ENCODE measurements at places on chromosomes 3 and 15.

DNA sequence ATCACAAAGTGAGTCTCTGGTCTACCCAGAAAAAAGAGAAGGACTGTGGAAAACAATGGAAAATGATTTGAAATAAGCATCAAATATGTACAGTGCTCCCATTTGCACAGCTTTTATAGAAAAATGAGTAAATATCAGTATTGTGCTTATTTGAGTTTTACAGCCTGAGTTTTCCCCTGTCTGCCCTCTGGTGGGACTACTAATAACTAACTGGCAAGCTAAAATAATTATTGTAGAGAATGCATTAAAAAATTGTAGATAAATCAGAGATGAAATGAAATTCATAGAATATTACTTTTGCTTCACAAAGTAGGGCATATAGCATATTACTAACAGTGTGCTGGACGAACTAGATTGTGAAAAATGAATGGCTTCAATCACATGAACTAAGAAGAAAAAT lies 287.1 kb downstream of the NAALADL2 start:
- no peak for DNase-seq

DNA sequence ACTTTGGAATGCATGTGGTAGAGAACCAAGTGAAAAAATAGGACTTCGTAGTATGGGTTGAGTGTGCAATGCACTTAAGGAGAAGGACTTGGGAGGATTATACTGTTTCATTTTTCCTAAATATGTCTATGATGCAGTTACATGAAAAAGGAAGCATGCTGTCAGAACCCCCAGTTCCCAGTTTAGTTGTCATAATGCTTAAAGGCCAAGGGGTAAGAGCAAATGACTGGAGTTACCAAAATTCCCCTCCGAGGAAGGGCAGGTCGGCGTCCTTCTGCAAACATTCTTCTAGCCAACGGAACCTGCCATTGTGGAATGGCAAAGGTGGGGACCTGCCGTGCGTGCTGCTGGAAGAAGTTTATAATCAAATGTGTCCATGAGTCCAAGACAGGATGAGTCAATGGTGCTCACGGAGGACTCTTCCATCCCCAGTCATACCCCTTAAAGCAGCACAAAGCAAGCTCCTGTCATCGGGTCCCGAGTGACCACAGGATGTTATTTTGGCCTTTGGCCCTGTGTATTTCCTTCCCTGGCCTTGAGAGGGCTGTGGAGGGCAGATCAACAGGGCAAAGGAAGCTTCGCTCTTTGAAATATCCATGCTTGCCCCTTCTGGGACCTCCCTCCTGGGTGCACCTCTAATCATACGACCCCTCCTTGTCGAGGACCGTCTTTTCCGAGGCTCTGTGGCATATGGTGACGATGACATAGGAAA lies 93.2 kb downstream of the SLCO3A1 start:
- no peak for DNase-seq

- peak; percentile 83 for DNase-seq
Observed at GRCh38 chr15:29040370-29040751, 154.6 kb downstream of the APBA2 start.

GRCh38 chr3:133574260-133574881 lies 885 bp downstream of the CDV3 start:
- DNase-seq, result no peak

Data from non-pigmented ciliary epithelial cell (primary cell).